ENCODE measurements at places on chromosomes 2 and 18.
A peak's percentile ranks its signal among the peaks of the same experiment; 100 is the strongest.

DNA sequence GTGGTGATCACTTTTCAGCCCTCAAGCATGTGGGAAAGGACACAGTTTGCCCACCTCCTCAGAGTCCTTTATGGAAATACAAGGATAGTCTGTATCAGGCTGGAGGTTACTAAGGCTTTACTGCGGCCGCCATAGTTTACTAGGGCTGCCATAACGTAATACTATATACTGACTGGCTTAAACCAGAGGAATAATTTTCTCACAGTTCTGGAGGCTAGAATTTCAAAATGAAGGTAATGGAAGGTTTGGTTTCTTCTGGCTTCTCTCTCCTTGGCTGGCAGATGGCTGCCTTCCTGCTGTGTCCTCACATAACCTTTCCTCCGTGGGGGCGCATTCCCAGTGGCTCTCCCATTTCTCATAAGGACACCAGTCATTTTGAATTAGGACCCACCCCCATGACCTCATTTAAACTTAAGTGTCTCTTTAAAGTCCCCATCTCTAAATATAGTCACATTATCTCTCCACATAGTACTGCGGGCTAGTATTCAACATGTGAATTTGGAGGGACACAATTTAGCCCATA lies 12.5 kb upstream of the ATIC start:
- H3K4me3 ChIP-seq: no peak overlapping the region

DNA sequence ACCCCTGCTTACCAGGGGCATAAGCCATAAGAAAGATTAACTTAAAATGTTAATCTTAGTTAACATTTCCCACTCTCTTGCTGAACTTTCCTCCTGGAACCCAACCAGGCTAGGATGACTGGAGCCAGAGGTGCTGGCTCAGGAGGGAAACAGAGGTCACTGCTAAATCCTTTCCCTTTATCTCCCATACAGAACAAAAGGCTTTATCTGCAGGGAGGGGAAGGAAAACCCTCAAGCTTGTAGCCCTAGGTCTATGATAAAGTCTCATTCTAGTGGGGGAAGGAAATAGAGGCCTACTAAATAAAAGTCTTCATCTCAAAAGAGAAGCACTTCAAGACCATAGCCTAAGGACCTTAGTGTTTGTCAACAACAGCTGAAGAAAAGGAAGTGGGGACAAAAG lies 18.6 kb downstream of the HIBCH start:
- no peaks in the 10 kb centered on the region for H3K27me3 ChIP-seq
- ATAC-seq: no peak
- H3K27ac ChIP-seq: no peak overlapping the region
- H3K36me3 ChIP-seq: peaks cover 75% of the 10 kb centered on the region

- no peaks in the 10 kb centered on the region for H3K27me3 ChIP-seq
- ATAC-seq: no peak
- H3K27ac ChIP-seq: peak overlapping the region; percentile 37
- no peak overlapping the region for H3K4me3 ChIP-seq
- no peaks in the 10 kb centered on the region for H3K4me1 ChIP-seq
- H3K36me3 ChIP-seq: peaks cover 70% of the 10 kb centered on the region
These were observed 83.9 kb downstream of the ITSN2 start for GRCh38 chr2:24276349-24276899.

DNA sequence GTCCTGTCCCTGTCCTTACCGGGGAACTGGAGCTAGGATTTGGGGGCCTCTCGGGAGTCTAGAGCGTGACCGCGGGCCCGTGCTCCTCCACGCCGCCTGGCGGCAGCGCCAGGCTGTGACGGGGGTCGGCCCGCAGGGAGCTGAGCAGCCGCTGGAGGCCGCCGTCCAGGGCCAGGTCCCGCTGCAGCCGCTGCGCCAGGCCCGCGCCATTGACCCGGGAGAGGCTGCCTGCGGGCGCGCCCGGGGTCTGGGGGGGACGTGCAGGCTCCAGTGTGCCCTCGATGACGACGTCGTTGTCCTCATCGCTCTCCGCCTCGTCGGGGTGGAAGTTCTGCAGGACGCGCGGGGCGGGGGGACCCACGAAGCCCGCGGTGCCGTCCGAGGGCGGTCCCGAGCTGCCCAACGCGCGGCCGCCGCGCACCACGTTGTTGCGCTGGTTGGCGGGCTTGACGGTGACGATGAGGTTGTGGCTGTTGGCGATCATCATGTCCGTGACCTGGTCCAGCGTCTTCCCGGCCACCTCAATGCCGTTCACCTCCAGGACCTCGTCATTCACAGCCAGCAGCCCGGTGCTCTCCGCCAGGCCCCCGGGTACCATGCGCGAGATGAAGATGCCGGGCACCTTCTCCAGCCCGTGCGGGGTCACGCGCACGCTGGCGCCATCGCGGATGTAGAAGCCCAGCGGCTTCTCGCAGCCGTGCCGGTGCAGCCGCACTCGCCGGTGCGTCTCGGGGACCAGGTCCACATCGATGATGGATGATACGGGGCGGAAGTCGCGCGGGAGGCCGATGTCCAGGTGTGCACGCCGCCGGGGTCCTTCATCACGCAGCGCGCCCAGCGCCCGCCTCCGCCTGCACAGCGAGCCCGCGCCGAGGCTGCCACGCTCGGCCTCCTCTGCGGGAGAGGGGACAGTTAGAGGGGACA lies 50.9 kb downstream of the ADNP2 start:
- H3K4me3 ChIP-seq: no peak overlapping the region
- H3K27me3 ChIP-seq: peaks cover 15% of the 10 kb centered on the region
- no peak overlapping the region for H3K27ac ChIP-seq
- H3K4me1 ChIP-seq: no peaks in the 10 kb centered on the region
- no peaks in the 10 kb centered on the region for H3K36me3 ChIP-seq

Measured in activated T-helper 17 cell treated with anti-CD3 and anti-CD28 coated beads, Interleukin-2, amount 50 U/mL, for 72 hours (primary cell).